ENCODE measurements at places on chromosomes 11 and 22.

GRCh38 chr11:57343825-57344224 lies 5.7 kb downstream of the P2RX3 start:
- no peak for DNase-seq

GRCh38 chr22:35445933-35446332 lies 46.0 kb downstream of the MCM5 start:
- DNase-seq: no peak

GRCh38 chr22:50729391-50730012 lies 8.5 kb upstream of the ACR start:
- DNase-seq: no peak

DNA sequence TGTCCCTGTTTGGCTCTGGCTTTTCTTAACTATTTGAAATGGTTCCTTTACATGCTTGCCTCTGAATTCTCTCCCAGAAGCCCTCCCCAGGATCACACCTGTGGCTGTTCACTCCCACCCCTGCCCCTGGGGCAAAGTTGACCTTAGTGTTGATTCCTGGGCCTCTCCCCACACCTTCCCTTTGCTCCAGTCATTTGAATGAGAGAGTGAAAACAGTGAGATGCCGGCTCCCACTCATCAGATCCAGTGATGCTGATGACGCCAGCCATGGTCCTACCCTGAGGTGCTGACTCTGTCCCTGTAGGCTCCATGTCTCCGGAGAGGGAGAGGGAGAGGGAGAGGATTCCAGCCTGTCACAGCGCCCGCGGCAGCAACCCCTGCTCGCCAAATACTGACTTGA lies 40.7 kb downstream of the LRP5 start:
- no peak for DNase-seq

- DNase-seq: no peak
These were observed 5.5 kb downstream of the PLET1 start for GRCh38 chr11:112255067-112255720.

GRCh38 chr11:118841469-118842242 lies 42.0 kb upstream of the CXCR5 start:
- DNase-seq: no peak

DNA sequence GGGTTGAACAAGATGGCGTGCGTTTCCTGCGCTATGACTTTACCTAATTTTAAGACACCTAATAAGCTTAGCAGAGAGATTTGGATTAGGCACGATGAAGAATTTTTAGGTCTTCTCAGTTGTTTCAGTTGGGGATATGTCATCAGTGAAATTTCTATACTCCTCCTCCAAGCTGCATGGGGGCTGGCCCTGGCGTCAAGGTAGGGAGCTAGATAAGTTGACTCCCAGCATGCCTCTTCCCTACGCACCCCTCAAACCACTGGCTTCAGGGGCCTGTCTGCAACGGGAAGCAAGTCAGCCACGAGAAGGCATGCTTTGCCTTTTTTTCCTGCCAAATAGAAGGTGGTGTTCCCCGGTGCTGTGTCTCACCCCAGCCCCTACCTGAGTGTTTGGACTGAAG lies 13.3 kb downstream of the DGAT2 start:
- DNase-seq: no peak

DNA sequence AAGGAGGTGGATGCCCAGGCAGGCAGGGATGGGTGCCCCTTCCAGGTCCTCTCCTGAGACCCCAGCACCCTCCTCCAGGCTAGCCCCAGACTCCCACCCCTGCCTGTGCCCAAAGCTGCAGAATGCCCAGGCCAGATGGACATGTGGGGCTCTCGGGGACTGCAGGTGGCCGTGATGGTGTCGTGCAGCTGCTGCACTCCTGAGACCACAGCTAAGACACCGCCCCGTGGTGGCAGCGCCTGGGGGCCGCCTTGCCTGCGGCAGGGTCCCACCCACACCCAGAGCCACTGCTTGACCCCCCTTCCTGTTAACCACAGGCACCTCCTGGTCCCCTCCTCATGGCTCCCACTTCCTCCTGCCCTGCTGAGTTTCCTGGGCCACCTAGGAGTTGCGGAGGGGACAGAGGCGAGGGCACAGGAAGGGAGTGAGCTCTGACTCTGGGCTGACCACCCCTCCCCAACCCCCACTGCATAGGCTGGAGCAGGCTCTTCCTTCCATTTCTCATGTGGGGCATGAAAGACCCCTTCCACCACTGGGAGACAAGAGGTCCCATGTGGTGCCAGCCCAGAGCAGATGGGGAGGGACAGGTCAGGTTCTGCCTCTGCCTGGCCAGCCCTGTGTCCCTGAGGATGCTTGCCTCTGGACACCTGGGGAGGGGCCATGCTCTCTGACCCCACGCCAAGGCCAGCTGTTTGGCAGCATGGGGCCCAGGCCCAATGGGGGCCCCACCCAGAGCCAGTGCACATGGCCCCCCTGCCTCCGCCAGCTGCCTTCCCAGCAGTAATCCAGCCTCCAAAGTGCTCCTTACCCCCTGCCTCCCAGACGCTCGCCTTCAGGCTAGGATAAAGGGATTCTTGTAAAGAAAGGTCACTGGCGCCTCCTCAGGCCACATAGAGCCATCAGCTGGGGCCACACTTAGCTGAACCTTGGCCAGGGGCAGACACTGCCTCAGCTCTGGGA lies 29.3 kb downstream of the OSBPL5 start:
- no peak for DNase-seq

DNA sequence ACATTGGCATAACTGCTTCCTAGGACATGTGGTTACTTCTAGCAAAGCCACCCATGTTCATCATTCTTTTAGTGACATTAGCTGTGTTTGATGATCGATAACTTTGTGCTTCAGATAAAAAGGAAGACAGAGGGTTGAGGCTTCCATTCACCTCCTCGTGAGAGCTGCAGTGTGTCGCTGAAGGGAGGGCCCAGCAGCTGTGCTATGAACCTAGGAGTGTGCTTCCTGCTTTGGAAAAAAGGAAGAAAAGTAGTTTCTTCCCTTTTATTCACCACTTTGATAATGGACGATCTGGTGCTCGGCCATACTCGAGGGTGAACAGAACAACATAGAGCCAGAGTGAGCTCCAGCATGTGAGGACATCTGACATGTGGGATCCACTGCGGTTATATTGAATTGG lies 6.1 kb upstream of the RFPL2 start:
- no peak for DNase-seq

DNA sequence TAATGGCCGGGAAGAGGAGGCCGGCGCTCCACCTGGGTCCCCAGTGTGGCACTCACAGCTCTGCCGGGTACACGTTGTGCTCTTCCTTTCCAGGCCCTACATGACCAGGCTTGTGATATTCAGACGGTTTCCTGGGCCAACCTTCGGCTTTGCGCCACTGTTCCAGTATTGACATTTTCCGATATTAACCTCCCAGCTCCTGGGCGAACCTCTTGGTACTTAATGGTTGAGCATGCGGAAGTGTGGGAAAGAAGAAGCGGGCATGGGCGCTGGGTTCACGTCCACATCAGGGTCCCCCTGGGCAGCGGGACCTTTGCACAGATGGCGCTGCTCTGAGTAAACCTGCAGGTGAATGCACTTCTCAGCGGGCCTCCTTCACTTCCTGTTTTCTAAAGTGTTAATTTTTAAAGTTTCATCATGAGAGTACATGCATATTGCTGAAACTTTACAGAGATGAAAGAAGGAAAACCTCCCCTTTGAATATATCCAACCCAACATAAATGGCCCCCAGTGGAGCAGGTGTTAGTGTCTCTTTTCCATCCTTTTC lies 286.7 kb downstream of the TBC1D22A start:
- DNase-seq: no peak

DNA sequence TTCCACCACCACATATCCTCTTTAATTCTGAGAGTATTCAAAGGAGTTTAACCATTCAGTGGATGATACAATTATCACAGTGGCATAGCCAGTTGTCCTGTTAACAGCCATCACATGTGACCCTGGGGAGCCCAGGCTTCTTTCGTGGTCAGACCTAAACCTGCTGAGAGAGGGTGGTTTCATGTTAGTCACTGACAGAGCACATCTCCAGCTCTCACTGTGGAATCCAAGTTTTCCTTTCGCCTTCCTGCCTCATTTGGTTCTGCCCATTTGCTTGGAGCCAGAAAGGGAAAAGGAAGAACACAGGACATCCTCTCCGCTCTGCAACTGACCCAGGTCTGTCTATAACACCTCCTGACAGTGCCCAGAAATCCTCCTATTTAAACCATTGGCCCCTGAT lies 60.4 kb downstream of the MCHR1 start:
- no peak for DNase-seq

GRCh38 chr11:34890812-34891211 lies 25.4 kb downstream of the APIP start:
- DNase-seq: no peak

- no peak for DNase-seq
These were observed 22.3 kb downstream of the CBX7 start for GRCh38 chr22:39130152-39130704.

Measured in naive B cell (primary cell).